ENCODE measurements at places on chromosomes 6 and 20. TPM values are rescaled to one million over a fixed set of nuclear protein-coding genes. Genes with fewer than 3 reads are reported as not detected.

KCNQ2 gene
- not detected for total RNA-seq

- no peak overlapping the region for H3K4me3 ChIP-seq
- H3K27me3 ChIP-seq = no peaks in the 10 kb centered on the region
- DNase-seq = peak; percentile 69
- H3K4me1 ChIP-seq = peaks cover 43% of the 10 kb centered on the region
Measured at GRCh38 chr20:33791959-33792597, 19.1 kb upstream of the CHMP4B start.

HS3ST5 gene
- total RNA-seq = not detected

DNA sequence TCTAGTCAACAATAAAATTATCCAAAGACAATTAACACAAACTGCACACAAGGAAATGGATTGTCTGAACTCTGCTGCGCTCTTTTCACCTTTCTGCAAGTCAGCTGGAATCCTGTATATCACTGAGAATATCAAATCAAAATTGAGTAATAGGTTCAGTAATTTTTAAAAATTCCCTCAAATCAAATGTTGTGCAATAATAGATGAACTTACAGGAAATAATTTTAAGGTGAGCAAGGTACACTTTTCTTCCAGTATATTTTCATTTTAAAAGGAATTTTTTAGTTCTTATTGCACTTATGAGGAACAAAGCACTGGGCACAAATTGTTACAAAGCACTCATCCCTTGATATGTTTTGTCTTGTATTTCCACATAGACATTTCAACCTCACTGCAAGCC, 1.2 kb downstream of the SAYSD1 start:
- H3K4me3 ChIP-seq = no peak overlapping the region
- no peak for DNase-seq
- no peaks in the 10 kb centered on the region for H3K36me3 ChIP-seq
- H3K27ac ChIP-seq = no peak overlapping the region

DNA sequence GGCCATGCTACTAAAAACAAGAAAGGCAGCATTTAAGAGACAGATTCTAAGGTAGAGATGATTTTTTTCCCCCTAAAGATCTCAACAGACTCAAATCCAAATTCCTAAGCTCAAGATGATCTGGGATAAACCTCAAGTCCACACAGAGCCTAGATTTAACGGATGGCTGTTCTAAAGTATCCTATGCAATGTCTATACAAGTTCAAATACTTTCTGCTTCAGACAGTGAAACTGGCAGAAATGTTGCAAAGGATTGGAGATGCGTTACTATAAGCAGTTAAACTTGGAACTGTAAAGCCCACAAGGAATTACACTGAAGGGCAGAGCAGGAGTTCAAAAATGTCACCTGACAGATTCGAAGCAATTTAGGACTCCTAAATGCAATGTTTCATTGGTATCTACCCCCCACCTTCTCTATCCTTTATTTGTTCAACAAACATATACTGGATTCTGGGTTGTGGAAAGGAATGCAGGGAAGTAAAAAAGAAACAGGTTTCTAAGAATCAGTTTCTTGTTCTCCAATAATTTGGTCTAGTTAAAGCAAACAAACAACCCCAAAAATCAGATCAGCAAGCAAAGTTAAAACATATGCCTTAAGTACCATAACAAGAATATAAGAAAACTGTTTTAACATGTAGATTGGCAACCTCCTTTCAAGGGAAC, 1.6 kb downstream of the DNAAF9 start:
- H3K36me3 ChIP-seq = no peaks in the 10 kb centered on the region
- no peak overlapping the region for H3K4me3 ChIP-seq
- peaks cover 49% of the 10 kb centered on the region for H3K27me3 ChIP-seq
- no peak for DNase-seq

GNRH2 gene
- not detected for total RNA-seq

EGFL8 gene
- 79.4 TPM for total RNA-seq

DNA sequence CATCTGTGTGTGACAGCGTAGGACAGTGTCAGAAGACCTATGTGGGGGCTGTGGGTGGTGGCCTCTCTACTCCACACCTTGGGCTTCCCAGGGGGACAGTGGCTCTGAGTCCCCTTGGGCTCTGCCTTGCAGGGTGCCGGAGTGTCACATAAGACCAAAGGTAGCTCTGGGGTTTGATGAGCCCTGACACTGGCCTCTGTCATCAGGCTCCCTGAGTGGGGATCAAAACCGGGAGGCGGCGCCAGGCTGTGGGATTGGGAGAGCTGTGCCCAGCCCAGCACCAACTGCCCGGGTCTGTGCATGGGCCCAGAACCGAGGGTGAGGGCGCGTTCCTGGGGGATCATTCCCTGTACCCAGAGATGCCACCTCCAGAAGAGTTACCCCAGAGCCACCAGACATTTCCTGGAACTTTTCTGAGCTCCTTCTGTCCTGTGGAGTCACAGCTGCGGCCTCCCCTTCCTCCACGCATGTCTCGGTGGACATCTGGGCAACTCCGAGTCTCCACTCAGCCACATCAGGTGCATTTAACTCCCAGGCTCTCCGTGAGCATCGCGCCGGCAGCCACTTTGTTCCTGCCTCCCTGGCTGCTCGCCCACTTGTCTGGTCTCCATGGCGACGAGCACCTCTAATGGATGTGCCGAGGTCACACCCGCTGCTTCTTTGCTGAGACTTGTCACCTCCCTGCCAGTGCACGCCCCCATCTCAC, 94.7 kb downstream of the TMEM242 start:
- no peak for DNase-seq
- no peak overlapping the region for H3K27ac ChIP-seq
- no peaks in the 10 kb centered on the region for H3K4me1 ChIP-seq

RGS17 gene
- total RNA-seq = 0.55 TPM

- no peak for DNase-seq
- no peak overlapping the region for H3K4me3 ChIP-seq
- no peaks in the 10 kb centered on the region for H3K4me1 ChIP-seq
- H3K27me3 ChIP-seq = no peaks in the 10 kb centered on the region
- no peak overlapping the region for H3K27ac ChIP-seq
- H3K36me3 ChIP-seq = no peaks in the 10 kb centered on the region
Measured at GRCh38 chr6:169953686-169954085, 202.3 kb downstream of the ERMARD start.

DNA sequence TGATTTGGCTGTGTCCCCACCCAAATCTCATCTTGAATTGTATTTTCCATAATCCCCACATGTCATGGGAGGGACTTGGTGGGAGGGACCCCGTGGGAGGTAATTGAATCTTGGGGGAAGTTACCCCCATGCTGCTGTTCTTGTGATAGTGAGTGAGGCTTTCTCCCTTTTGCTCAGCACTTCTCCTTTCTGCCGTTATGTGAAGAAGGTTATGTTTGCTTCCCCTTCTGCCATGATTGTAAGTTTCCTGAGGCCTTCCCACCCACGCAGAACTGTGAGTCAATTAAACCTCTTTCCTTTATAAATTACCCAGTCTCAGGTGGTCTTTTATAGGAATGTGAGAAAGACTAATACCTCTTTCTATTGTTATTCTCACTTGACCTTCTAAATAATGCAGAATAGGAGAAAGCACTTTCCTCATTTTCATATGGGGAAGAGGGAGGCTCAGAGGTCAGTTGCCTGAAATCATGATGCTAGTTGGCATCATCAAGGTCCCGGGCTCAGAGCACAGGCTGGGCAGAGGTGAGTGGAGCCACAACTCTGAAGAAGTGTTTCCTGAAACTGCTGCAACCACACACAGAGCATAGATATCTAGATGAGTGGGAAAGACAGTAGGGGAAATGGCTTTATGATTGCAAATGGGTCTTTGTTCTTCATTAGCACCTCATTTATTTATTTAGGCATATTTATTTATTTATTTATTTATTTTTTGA, 191.0 kb downstream of the QKI start:
- H3K36me3 ChIP-seq = no peaks in the 10 kb centered on the region
- no peak overlapping the region for H3K4me3 ChIP-seq
- H3K4me1 ChIP-seq = no peaks in the 10 kb centered on the region

Data from transverse colon (tissue), 4 donors.